Stimulated activated CD8-positive, alpha-beta memory T cell treated with anti-CD3 and anti-CD28 coated beads, Interleukin-4, amount 100 ng/mL, for 48 hours (primary cell): ENCODE measurements at places on chromosomes 12 and 14.

- DNase-seq: no peak
Observed at GRCh38 chr14:82362452-82362851, 828.8 kb upstream of the SEL1L start.

DNA sequence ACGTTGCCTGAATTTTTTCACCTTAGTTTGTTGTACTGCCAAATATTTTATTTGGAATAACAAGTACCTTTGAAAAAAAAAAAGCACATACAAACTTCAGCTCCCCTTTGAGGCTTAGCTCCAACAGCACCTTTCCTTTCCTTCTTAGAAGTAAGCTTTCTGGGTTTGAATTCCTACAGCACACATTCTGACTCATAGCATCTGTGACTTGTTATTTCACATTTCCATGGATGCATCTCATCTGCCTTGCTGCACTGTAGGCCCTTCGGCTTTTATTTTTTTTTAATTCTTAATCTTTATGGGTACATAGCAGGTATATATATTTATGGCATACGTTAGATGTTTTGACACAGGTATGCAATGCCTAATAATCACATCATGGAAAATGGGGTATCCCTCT lies 7.2 kb downstream of the LGALS3 start:
- no peak for DNase-seq

- no peak for DNase-seq
Observed at GRCh38 chr12:15808652-15809051, 19.5 kb upstream of the EPS8 start.

DNA sequence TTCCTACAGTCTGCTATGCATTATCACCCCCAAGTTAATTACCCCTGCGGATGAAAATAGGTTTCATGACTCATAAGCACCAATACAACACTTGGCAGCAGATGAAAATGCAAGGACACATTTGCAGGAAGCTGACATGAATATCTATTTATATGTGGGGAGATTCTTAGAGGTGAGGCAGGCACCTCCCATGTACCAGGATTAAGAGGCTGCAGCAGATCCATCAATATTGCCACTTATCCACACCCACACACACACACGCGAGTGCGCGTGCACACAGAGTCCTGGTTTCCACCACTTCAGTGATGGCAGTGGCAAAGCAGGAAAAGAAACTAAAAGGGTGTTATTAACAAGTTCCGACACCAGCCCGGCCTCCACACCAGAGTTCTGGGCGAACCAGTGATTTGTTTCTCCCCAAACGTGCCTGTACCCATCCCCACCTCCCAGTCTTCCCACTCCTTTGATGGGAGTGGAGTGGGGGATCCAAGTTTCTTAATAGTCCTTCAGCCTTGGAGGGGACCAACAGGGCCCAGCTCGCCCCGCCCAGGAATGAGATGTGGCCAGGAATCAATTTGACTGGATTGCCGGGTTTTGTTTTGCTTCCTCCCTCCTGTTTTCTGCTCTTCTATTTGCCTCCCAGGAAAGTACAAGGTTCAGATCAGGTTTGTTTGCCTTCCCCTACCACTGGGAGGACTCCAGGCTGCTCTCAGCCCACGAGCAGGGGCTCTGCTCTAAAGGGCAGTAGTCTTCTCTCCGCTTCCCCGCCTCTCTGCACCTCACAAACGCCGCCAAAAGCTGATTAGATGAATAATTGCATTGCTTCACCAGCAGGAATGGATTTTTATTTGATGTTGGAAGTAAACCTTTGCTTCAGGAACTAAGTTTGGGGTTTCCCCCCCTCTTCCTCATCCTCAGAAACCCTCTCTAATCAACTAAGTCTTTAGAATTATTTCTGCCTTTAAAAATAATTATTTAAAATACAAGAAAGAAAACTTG lies 5.2 kb downstream of the IRF2BPL start:
- peak; percentile 70 for DNase-seq

- DNase-seq: no peak
Observed at GRCh38 chr14:67493092-67493717, 4.7 kb upstream of the TMEM229B start.

- DNase-seq: no peak
Observed at GRCh38 chr12:90074086-90074485, 365.4 kb upstream of the ATP2B1 start.

- no peak for DNase-seq
Observed at GRCh38 chr12:104219361-104219892, 3.8 kb downstream of the TXNRD1 start.

DNA sequence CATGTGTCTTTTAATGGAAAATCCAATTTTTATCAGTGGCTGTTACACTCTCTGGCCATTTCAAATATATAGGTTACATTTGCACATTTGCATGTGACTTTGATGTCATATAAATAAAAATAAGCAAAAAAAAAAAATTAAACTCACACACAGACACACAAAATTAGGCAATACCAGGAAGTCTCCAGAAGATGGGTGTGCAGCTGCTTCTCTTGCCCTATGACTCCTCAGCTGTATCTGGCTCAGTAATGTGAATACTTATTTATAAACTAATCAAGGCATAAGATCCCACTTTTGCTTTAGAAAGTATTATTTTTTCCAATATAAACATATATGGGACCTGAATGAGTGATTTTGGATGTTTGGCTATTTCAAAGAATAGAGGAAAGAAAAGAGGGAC lies 461.1 kb downstream of the LRIG3 start:
- DNase-seq: no peak

GRCh38 chr14:78182722-78183121 lies 12.5 kb downstream of the NRXN3 start:
- no peak for DNase-seq

DNA sequence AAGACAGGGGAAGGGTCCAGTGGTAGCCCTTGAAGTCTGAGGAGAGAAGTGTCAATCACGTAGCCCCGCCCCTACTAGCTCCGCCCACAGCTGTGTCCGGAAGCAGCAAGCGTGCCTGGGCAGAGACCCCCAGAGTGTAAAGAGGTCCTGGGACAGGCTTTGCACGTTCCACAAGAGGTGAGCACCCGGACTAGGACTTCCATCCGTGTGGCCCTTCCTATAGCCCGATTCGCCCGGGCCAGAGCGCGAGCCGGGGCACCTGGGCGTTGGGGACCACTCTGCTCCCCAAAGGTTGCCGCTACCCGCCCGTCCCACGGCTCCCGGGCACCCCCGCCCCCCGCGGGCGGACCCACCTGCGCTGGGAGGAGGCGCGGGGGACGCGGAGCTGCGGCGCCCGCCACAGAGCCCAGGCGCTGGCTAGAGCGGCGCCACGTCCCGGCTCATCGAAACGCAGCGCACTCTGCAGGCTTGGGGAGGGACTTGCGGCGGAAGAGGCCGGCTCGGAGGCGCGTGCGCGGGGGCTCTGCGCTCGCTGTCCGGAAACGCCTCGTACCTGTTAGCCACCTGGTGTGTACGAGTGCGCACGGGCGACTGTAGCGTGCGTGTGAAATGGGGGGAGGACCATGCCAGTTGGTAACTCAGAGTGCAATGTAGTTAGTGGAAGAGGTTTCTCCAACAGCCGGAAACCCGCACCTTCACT lies at the start of gene RABGGTA:
Gene RABGGTA, minus strand, starts transcription at position 464 of the 700 bp plus-strand sequence. CDS start 482 bp downstream, outside the sequence.
- DNase-seq: peak; percentile 90

- DNase-seq: no peak
Observed at GRCh38 chr14:61561657-61562276, 133.5 kb upstream of the HIF1A start.

DNA sequence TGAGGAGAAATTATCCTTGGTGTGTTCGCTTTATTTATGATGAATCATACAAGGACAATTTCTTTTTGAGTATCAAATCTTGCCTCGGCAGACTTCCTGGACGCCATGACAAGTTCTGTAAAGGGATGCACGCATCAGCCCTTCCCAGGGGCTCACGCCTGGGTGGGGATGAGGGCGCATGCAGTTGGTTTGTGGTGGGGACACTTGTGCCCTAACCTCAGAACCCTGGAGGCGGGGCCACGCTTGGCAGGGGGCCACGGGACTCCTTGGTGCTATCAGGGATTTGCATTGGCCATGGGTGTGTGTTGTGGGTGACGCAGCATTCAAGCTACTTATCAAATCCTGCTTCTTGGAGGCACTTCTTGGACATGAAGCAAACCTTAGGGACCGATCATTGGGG lies 143.8 kb upstream of the RTL1 start:
- DNase-seq: no peak

- DNase-seq: no peak
Observed at GRCh38 chr12:11823043-11823442, 173.6 kb downstream of the ETV6 start.

DNA sequence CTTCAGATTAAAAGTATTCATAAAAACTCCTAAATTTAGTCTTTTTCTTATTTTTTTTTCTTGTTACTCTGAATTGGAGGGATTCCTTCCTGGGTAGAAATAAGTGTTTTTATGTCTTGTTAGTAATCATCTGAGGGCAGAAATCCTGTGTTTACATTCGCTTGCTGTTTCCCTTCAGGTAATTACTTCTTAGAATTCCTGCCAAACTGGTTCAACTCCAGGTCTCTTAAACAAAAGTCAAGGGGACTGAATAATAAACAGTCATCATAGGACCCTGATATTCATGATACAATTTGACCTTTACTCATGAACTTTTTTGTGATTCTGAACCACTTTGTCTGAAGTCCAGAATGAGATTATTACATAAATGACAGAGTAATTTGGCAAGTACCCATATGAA lies 843.9 kb downstream of the FLRT2 start:
- no peak for DNase-seq

- no peak for DNase-seq
Observed at GRCh38 chr14:80621701-80622100, 319.8 kb downstream of the CEP128 start.
